ENCODE measurements at places on chromosomes 3 and 15.

DNA sequence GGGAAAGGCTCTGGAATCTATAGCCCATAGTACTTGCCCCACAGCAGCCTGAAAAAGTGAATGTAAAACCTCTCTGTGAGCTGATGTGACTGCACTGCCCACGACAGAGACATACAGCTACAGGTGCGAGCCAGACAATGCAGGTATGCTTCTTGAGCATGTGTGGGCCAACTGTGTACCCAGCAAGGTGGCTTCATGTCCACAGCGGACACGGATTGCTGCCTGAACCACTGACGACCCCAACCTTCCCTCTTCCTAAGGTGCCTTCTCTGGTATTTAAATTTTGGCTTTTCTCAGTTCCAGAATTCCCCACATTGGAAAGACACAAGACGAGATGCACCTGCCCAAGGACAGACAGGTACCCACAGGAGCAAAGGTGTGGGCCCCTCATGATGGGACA, 65.8 kb downstream of the SCN5A start:
- no peak for DNase-seq

GRCh38 chr3:149321136-149321535, 12.3 kb downstream of the TM4SF18 start:
- DNase-seq = no peak

GRCh38 chr15:40115670-40116093, 7.0 kb upstream of the BMF start:
- peak; percentile 98 for DNase-seq

DNA sequence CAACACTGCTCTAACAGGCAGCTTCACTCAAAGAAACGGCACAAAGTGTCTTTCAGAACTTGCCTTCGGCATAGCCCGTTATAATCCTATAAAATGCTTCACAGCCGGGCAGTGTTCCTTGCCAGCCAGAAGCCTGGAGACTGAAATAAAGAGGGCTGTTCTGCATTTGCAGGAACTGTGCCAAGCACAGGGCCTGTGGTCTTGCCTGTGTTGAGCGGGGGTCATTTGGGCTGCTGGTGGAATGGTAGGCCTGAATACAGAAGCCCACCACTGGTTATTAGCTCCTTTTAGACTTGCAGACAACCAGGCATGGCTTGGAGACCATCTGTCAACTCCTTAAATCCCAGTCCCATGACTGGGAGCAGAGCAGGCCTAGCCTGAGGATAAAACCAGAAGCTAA, 4.7 kb upstream of the ARHGEF3 start:
- no peak for DNase-seq

GRCh38 chr15:94970096-94970495, 738.7 kb downstream of the MCTP2 start:
- no peak for DNase-seq

DNA sequence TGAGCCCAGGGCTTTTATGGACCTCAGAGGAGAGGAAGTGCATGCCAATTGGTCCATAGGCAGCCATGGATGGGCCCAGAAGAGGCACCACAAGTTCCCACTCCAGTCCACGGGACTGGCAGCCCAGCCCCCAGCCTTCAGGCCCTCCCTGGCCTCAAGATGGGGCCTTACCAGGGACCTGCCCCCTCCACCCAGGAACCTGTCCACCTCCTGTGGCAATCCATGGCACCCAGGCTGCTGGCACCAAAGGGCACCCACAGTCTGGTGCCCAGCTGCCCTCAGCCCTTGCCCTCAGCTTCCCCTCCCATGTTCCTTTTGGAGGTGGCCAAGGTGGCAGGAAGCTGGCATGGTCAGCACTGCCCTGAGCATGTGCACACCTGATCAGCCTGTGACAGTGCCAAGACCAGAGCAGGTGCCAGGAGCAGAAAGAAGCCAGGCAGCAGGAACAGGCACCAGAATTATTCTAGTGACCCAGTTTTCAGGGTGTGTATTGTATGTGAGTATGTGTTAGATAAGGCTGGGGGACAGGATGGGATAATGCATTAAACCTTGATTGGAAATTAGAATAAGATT, 415.0 kb downstream of the NTRK3 start:
- DNase-seq = no peak

GRCh38 chr15:78565951-78566774, 843 bp downstream of the CHRNA5 start:
- no peak for DNase-seq

GRCh38 chr3:49869525-49870126, at the start of gene CAMKV:
TSS of gene CAMKV (minus strand) at chr3:49869906. CDS start at chr3:49862388, 7,518 bp downstream.
- peak; percentile 22 for DNase-seq

DNA sequence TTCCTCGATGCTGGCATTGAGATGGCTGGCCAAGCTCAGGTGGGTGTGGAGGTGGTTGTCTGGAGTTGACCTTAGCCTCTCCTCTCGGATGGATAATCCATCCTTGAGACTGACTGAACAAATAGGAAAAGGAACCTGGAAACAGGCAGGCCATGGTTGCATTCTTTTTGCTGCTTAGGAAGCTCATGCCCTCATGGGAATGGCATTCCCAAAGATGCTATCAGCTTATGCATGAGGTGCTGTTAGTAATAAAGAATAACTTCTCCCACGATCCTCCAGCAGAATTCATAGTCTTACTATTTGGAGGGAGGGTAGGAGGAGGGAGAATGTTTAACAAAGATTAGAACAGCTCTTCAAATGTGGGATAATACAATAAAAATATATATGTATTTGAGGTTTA, 303.0 kb upstream of the TPM1 start:
- DNase-seq = no peak

DNA sequence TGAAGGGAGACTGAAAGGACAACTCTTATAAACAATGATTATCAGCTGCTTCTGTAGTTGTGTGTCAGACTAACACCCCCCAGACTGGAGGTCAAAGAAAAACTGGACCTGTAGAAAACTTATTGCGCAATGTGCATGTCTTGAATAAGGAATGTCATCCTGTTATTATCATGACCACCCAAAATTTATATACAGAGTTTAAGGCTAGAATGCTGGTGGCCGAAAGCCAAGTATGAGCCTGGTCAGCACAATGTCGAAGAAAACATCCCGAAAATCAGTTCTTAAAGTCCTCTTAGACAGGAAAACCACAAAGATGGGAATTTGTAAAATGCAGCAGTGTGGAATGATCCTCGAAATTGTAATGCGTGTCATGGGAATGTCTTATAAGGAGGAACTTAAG, 29.3 kb downstream of the RFTN1 start:
- DNase-seq = no peak

GRCh38 chr3:152754303-152754702, 80.6 kb upstream of the P2RY1 start:
- no peak for DNase-seq

DNA sequence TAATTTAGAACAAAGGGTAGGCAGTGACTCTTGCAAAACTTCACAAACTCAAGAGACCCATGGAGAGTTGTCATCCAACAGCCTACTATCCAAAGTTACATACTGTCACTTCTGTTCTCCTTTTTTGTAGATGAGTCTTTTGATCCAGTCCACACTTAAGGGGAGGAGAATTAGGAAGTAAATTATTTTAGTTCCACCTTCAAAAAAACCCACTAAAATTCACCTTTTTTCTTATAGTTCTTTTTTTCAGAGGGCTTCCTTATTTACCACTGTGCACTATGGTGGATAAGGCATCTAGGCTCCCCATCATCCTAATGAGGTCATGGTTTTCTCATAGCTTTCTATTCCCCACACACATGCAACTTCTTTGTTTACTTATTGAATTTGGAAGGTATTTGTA, 8.6 kb upstream of the TCAIM start:
- no peak for DNase-seq

GRCh38 chr3:107987036-107987939, 103.5 kb downstream of the CD47 start:
- DNase-seq = peak; percentile 17

- DNase-seq = no peak
Observed at GRCh38 chr3:50233176-50233575, 2.8 kb upstream of the GNAI2 start.

DNA sequence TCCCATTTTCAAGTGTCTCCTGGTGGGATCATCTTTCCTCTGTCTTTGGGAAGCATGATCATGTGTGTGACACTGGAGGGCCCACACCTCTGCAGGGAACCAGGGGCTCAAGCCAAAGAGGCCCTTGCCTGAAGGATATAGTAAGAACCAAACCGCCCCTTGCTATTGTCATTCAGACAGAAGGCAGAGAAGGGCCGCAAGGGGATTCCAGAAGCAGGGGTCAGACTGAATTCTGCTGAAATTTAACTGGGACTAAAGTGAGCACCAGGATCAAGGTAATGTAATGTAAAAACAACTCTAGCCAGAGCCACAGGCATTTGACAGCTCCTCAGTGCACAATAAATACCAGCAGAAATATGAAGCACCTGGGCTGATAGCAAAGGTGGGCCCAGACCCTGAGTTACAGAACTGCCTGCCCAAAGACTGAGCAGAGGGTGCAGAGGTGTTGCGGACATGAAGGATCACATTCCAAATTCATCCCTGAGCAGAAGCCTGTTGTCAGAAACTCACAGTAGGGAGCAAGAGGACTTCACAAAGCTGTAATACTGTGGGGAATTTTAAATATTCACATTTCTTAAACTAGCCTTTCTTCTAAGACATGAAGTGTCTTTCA, 46.0 kb upstream of the RASGRF1 start:
- no peak for DNase-seq

DNA sequence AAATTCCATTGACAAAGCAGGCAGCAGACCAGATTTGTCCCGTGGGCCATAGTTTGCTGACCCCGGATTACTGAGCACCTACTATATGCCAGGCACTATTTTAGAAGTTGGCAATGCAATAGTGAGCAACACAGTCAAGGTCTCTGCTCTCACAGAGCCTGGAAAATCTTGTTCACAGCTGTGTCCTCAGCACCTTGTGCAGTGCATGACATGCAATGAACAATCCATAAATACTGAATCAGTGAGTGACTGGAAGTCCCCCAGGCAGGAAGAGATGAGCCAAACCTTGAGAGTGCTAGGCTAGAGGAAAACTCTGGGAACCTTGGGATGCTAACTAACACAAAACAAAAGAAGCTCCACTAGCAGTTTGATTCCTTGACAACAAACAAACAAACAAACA, 14.4 kb downstream of the TM4SF1 start:
- no peak for DNase-seq

All from MV-4-11 (cell line).